ENCODE measurements at places on chromosomes 5 and 9.

GRCh38 chr9:121979736-121980135 lies 113.4 kb downstream of the TTLL11 start:
- DNase-seq = no peak

DNA sequence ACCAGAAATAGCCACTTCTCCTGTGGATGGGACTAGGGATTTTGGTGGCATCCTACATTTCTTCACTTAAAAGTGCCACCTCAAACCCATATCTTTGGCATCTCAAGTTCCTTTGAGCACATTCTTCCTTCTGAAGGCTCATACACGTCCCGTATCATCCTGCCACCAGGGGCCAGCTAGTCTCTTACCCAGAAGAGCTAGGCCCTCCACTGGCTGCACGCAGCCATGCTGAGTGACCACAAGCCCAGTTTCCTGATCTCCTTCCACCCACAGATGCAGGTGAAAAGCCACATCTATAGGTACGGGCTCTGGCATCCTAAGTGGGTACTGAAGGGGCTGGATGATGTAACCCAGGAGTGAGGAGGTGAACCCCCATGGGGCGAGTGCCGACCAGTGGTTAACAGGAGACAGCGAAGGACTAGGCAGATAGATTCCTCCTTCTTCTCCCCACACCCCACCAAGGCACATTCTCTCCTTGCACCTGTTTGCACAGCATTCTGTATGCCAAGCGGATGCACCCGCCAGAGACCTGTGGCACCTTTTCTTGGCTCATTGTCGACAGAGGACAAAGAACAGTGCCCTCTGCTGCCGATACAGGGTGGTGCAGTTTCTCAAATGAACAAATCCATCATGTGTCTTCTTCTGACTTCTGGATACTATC lies 14.4 kb upstream of the SCGB3A1 start:
- DNase-seq = peak; percentile 59

GRCh38 chr9:93812410-93812668 lies 142.8 kb downstream of the BARX1 start:
- DNase-seq = no peak

- no peak for DNase-seq
Measured at GRCh38 chr5:73097740-73098139, 22.6 kb upstream of the TMEM171 start.

DNA sequence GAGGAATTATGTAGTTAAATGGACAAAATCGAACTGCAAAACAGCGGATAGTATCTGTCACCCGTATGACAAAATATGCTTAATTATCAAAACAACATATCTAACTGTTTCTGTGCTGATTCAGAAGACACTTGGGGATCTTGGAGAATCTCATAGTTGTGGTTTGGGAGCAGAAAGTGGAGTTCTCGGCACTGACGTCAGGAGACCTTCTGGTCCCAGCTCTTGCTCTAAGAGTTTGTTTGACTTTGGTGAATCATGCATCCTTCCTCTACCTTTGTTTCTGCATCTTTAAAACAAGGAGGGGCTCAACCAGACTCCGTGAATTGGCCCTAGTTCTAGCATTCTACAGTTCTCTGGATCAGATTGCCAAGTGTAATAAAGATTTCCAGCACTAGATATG lies 37.0 kb upstream of the TAF1L start:
- no peak for DNase-seq

- no peak for DNase-seq
Measured at GRCh38 chr5:45622365-45622764, 73.8 kb downstream of the HCN1 start.

- no peak for DNase-seq
Measured at GRCh38 chr5:111439473-111440075, 72.8 kb downstream of the STARD4 start.

- peak; percentile 55 for DNase-seq
Measured at GRCh38 chr5:131589510-131590348, 45.3 kb downstream of the RAPGEF6 start.

- DNase-seq = no peak
Measured at GRCh38 chr9:123445116-123445515, 89.1 kb downstream of the CRB2 start.

DNA sequence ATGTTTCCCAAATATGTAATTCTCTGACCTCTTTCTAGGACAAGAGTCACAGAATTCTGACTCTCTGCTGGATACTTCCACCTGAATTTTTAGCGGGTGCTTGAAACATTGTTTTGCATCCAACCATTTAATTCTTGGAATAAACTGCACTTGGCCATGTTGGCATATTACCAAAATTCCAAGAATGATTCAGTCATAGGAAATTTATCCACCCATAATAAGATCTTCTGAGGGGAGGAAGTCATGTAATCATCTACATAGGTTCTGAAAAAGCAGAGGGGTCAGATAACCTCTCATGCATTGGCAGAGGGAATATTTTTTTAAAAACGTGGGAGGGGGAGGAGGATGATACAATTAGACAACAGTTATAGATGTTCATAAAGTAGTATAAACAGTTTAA lies 156.9 kb downstream of the PAM start:
- no peak for DNase-seq

GRCh38 chr5:407801-408268 lies 35.1 kb upstream of the EXOC3 start:
- no peak for DNase-seq

GRCh38 chr9:4665357-4665756 lies 923 bp downstream of the SPATA6L start:
- DNase-seq = no peak

- no peak for DNase-seq
Measured at GRCh38 chr9:12759761-12760160, 15.1 kb upstream of the LURAP1L start.

DNA sequence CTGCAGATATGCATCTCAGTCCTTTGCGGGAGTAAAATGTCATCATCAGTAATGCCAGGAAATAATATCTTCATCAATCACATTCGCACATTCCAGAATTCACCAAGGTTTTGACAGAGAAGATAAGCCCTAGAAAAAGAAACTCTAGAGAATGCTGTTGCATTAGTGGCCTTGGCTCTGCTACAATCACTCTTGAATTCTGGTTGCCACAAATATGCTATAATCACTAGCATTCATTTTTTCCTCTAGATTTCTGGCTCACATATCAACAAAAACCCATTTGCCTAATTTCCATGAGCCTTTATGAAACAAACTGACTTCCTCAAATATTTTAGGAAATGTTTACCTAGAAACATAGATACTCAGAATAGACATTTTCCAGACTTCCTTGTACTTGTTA lies 653.4 kb downstream of the ANXA1 start:
- no peak for DNase-seq

GRCh38 chr5:174305241-174305681 lies 259.8 kb downstream of the NSG2 start:
- DNase-seq = no peak

- DNase-seq = no peak
Measured at GRCh38 chr9:129586685-129587084, 34.2 kb downstream of the C9orf50 start.

DNA sequence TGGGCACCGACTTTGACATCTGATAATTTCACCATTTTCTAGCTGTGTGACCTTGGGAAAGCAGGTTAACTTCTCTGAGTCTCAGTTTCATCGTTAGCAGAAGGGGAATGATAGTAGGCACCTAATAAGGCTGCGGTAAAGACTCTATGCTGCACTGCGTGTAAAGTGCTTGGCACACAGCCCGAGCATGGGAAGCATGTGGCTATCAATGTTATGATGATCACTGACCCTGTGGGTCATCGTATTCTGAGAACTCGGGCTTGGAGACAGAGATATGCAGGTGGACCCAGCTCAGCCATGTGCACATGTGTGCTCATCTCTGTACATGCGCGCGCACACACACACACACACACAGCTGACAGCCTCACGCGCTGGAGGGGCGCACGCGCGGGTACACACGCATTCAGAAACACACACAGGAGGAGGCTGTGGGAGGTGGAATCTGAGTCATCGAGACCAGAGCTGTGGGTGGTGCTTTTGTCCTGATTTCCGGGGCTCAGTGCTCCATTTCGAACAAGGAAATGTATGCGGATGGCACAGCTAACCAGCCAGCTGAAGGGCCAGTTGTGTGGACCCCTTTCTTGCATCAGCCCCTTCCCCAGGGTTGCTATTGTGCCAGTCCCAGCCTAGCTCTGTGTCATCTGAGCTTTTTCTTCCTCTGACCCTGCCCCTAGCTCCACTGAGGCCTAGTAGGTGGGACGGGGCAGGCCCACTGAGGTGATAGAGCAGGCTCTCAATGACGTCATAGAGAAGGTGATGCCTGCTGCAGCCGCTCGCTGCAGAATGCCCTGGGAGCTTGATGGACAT lies 11.1 kb upstream of the ARAP3 start:
- DNase-seq = no peak

- DNase-seq = no peak
Measured at GRCh38 chr9:83109296-83109695, 46.4 kb upstream of the RASEF start.

DNA sequence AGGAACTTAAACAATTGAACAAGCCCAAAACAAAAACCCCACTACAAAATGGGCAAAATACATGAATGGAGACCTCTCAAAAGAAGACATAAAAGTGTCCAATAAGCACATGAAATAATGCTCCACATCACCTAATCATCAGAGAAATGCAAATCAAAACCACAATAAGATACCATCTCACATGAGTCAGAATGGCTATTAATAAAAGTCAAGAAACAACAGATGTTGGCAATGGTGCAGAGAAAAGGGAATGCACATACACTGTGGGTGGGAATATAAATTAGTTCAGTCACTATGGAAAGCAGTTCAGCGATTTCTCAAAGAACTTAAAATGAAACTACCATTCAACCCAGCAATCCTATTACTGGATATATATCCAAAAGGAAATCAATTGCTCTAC lies 337.4 kb upstream of the GRIA1 start:
- DNase-seq = no peak

All from endothelial cell (in vitro differentiated cells).